ENCODE measurements at places on chromosomes 7 and 10.
A peak's percentile ranks its signal among the peaks of the same experiment; 100 is the strongest.

GRCh38 chr10:18418541-18419215 is 232.7 kb downstream of the NSUN6 start:
- no peak for DNase-seq

DNA sequence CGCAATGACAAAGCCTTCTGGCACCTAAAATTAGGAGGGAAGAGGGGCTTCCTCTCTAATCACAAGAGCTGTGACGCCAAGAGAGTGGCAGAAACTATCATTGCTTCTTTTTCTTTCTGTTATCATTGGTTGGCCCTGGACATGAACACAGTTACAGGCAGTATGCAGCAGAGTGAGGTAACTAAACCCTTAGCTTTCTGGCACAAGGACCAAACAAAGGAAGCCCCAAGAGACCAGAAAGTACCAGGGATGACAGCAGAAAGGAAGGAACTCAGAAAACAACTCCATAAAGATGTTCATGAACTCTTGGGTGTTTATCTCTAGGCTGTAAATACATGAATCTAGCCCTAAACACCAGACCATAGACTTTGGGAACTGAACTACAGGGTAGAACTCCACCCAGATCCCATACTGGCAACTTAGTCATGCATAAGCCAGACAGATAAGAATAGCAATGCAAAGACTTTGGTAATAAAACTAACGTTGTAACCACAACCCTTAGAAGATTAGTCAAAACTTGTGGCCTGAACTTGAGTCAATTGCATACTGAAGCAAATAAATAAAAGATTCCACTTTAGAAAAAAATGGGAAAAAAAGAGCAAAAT is 195.7 kb upstream of the PTN start:
- no peak for DNase-seq

- DNase-seq, result no peak
Observed at GRCh38 chr7:55110282-55110992, 91.6 kb downstream of the EGFR start.

- DNase-seq, result no peak
Observed at GRCh38 chr7:47342296-47343060, 239.4 kb downstream of the TNS3 start.

DNA sequence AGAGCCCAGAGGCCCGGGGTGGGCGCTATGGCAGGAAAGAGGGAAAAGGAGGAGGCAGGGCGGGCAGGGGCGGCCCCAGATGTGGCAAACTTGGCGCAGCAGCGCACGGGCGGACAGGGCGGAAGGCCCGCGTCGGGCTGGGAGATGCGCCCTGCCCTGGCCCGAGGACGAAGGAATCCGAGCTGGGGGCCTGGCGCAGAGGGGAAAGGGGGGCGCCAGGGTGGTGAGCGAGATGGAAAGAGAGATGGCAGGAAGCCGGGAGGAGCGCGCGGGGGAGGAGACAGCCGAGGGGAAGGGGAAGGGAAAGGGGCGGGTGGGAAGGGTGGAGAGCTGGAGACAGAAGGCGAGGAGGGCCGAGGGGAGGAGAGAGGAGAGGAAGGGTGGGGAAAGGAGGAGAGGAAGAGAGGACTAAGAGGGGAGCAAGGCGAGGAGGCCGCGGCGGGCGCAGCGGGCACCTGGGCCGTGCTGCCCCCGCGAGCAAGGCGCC is at the start of gene MARVELD1:
Gene MARVELD1 (plus strand): TSS at position 392 of the 487 bp plus-strand sequence. CDS start 147 bp downstream, outside the sequence.
- no peak for DNase-seq

DNA sequence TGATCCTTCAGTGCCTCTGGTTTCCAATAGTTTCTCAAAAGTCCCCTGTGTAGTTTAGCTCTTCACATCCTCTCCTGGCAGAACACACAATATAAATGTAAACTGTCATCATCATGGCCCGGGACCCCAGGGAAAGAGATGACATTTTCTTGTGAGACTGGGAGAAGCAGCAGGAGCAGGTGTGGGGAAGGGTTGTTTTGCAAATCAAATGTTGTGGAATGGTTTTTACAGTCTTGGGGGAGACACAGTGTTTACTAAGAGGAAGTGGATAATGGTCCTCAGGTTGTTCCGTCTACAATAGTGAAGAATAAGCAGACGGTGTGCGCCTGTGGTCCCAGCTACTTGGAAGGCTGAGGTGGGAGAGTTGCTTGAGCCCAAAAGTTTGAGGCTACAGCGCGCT is 159.1 kb downstream of the SEC23IP start:
- DNase-seq, result no peak

- peak; percentile 58 for DNase-seq
Observed at GRCh38 chr10:77846718-77847311, 79.7 kb downstream of the DLG5 start.

DNA sequence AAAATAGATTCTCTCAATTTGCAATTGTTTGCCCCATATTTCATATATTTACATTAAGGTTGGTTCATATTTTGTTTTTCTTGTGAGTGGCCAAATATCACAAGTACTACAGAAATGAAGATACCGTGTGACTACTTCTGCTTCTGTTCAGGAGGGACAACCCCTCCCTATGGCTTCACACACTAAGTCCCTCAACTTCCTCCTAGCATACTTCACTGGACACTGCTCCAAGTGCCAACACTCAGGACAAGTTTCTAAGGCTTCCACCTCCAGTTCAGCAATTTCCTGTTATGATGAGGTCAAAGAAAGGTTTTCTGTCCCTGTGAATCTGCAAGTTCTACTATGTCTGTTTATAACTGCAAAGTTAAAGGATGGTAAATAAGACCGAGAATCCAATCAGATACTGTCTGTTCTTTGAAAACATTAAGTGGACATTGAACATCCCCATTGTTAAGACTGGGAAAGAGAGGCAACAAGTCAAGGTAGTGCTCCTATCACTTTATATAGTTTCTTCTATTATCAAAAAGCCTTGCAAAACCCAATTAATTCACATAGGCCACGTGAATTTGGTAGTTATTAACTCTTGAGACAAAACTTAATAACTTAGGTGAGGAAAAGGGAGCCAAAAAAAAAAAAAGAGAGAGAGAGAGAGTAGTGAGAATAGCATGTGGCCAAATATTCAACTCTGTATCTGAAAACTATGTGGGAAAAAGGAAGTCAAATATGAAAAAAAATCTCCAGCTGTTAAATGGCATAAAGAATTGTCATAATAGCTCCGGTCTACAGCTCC is 81.3 kb upstream of the DKK1 start:
- DNase-seq, result no peak

GRCh38 chr7:28354601-28355402 is 57.5 kb upstream of the CREB5 start:
- no peak for DNase-seq
